ENCODE measurements at places on chromosomes 1 and 21. TPM values are rescaled to one million over a fixed set of nuclear protein-coding genes. Genes with fewer than 3 reads are reported as not detected.

Gene HOOK1
- not detected for total RNA-seq

Gene NES
- 119 TPM for total RNA-seq

Gene LPAR3
- total RNA-seq: 0.47 TPM

Gene OR14K1
- total RNA-seq: not detected

Gene OR2T35
- not detected for total RNA-seq

Gene SLFNL1
- total RNA-seq: not detected

Gene MFN2
- total RNA-seq: 106 TPM

Gene SH3GLB1
- total RNA-seq: 97.8 TPM

DNA sequence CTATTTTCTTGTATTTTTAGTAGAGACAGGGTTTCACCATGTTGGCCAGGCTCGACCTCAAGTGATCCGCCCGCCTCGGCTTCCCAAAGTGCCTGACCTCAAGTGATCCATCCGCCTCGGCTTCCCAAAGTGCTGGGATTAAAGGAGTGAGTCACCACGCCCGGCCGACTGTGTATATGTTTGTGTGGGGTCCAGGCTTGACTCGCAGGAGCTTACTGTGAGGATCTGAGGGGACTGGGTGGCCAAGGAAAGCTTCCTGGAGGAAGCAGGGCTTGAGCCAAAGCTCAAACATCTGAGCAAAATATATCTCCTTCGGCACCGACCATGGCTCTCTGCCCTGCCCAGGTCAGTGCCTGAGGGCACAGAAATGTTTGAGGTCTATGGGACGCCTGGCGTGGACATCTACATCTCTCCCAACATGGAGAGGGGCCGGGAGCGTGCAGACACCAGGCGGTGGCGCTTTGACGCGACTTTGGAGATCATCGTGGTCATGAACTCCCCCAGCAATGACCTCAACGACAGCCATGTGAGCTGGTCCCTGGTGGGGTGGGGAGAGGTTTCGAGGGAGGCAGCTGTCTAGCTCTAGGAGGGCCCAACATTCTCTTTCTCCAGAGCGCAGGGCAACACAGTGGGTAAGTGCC lies 10.5 kb downstream of the PADI3 start:
- peaks cover 12% of the 10 kb centered on the region for H3K27me3 ChIP-seq
- peak overlapping the region; percentile 8 for H3K4me3 ChIP-seq
- peak; percentile 30 for DNase-seq
- peaks cover 24% of the 10 kb centered on the region for H3K4me1 ChIP-seq

DNA sequence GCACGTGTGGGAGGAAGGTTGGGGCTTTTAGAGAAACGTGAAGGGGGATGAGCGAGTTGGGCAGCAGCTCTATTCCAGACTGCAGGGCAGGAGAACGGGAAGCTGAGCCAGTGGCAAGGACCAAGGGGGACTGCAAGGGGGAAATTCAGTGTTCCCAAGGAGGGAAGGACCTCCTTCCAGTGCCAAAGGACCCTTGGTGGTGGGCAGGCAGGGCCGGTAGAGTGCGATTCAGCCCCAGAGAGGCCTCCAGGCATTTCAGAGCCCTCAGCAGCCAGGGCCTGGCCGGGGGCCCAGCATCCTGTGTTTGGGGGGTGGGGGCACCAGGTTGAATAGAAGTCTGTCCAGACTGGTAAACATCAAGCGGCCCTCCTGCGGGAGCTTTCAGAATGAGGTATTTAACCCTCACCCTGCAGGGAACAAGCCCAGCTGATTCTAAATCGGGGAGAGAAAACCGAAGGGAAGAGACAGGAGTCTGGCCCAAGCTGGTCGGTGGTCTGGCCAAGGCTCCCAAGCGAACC lies 2.3 kb downstream of the COL9A2 start:
- H3K27me3 ChIP-seq: peaks cover 31% of the 10 kb centered on the region
- no peaks in the 10 kb centered on the region for H3K36me3 ChIP-seq
- peaks cover 27% of the 10 kb centered on the region for H3K4me1 ChIP-seq
- no peak overlapping the region for H3K27ac ChIP-seq
- no peak for DNase-seq

- no peak overlapping the region for H3K4me3 ChIP-seq
- no peak for DNase-seq
- H3K4me1 ChIP-seq: peaks cover 10% of the 10 kb centered on the region
- H3K27ac ChIP-seq: no peak overlapping the region
- H3K27me3 ChIP-seq: peaks cover 17% of the 10 kb centered on the region
- H3K36me3 ChIP-seq: no peaks in the 10 kb centered on the region
Measured at GRCh38 chr1:52582116-52582696, 20.0 kb upstream of the GPX7 start.

GRCh38 chr21:33198346-33199099 lies 31.2 kb upstream of the IFNAR2 start:
- H3K27ac ChIP-seq: no peak overlapping the region
- H3K36me3 ChIP-seq: no peaks in the 10 kb centered on the region
- H3K4me1 ChIP-seq: peaks cover 25% of the 10 kb centered on the region
- no peak for DNase-seq
- peaks cover 17% of the 10 kb centered on the region for H3K27me3 ChIP-seq
- H3K4me3 ChIP-seq: no peak overlapping the region

GRCh38 chr21:39317134-39318090 lies 4.0 kb upstream of the BRWD1 start:
- peaks cover 54% of the 10 kb centered on the region for H3K4me1 ChIP-seq
- H3K27ac ChIP-seq: no peak overlapping the region
- H3K4me3 ChIP-seq: no peak overlapping the region
- DNase-seq: no peak

DNA sequence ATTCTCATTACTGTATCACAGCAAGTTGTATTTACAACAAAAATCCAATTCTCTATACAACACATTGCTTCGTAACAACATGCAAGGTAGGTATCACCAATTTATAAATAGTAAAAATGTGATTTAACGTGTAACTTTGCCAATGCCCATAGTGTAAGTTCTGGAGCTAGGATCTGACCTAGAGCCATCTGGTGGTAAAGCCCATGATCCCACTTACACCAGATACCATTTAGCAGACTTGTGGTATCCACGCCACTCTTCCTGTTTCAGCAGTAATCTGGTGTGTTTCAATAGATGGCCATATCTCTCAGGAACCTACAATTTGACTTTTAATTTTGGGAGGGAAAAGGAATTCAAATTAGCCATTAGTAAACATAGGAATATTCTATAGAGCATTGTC lies 10.2 kb downstream of the SETSIP start:
- H3K36me3 ChIP-seq: no peaks in the 10 kb centered on the region
- H3K27ac ChIP-seq: no peak overlapping the region
- peaks cover 4% of the 10 kb centered on the region for H3K27me3 ChIP-seq
- no peaks in the 10 kb centered on the region for H3K4me1 ChIP-seq
- no peak overlapping the region for H3K4me3 ChIP-seq
- DNase-seq: no peak

GRCh38 chr1:50329332-50329932 lies 93.8 kb downstream of the DMRTA2 start:
- DNase-seq: no peak
- no peaks in the 10 kb centered on the region for H3K36me3 ChIP-seq
- no peaks in the 10 kb centered on the region for H3K4me1 ChIP-seq
- no peak overlapping the region for H3K4me3 ChIP-seq
- no peak overlapping the region for H3K27ac ChIP-seq

DNA sequence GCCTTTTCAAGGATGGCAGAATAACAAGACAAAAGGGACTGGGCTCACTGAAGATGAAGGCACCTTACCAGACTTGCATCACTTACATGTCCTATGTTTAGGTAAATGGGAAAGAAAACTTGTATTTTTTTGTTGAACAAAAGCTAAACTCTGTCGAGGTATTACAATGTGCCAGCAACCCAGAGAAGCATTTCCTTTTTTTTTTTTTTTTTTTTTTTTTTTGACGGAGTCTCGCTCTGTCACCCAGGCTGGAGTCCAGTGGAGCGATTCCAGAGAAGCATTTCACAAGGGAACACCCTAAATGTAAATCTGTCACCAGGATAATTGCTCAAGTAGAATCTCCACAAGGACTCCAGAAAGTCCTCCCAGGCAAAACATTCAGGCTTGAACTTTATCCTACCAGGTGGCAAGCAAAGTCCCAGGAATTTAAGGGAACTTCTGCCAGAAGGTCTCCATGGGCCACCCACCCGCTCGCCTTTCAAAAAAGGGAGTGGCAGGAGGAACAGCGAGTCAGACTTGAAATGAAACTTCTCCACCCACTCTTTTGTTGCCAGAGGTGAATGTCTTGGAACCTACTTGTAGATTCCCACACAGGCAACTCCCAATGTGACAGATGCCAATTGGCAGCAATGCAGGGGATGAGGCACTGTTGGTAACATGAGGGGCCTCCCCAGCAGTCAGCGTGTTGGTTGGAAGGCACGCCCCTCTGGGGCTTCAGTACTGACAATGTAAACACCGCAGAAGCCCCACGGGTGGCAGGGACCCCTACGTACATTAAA lies 125.0 kb downstream of the TIAM1 start:
- no peaks in the 10 kb centered on the region for H3K36me3 ChIP-seq
- no peaks in the 10 kb centered on the region for H3K27me3 ChIP-seq
- DNase-seq: no peak
- H3K4me3 ChIP-seq: no peak overlapping the region
- no peaks in the 10 kb centered on the region for H3K4me1 ChIP-seq
- H3K27ac ChIP-seq: no peak overlapping the region

DNA sequence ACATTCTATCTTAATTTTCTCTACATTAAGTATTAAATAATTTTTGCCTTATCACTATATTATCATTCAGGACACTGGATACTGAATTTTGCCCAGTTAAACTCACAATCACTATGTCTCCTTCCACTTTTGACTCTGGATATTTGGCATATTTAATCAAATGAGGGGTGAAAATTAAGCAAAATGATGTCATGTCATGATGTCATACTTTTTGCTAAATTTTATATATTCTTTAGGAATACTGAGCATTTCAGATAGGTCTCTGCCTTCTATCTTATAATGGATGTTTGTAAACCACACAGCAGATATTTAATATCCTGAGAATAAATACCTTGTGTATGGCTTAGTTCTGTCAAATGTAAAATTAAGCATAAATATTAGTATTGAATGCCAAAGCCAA lies 79.5 kb upstream of the HIVEP3 start:
- peaks cover 17% of the 10 kb centered on the region for H3K4me1 ChIP-seq
- H3K36me3 ChIP-seq: peaks cover 8% of the 10 kb centered on the region
- H3K4me3 ChIP-seq: no peak overlapping the region
- no peaks in the 10 kb centered on the region for H3K27me3 ChIP-seq
- H3K27ac ChIP-seq: no peak overlapping the region
- no peak for DNase-seq

DNA sequence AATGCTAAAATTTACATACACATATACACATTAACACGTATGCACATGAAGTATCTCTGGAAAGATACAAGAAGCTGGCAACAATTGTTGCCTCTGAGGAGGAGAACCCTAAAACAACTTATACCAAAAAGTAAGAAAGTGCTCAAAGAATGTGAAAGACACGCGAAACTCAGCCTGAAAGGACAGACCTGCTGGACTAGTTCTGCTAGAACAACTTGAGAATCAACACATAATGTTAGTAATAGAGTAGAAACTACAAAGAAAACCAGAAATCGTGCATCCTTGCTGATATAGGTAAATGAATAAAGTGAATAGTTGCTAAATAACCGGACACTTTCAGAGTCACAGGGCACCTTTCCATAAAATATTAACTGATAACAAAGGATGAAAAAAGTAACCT lies 242.5 kb downstream of the RERE start:
- DNase-seq: no peak
- H3K27me3 ChIP-seq: no peaks in the 10 kb centered on the region
- no peak overlapping the region for H3K27ac ChIP-seq
- no peaks in the 10 kb centered on the region for H3K36me3 ChIP-seq
- H3K4me3 ChIP-seq: no peak overlapping the region

- H3K36me3 ChIP-seq: peaks cover 29% of the 10 kb centered on the region
- DNase-seq: no peak
- H3K4me1 ChIP-seq: peaks cover 39% of the 10 kb centered on the region
- H3K27ac ChIP-seq: 0 out of 2 replicates have a peak overlapping the region, but pooled peaks have one; percentile 45
Measured at GRCh38 chr21:45286671-45287437, 841 bp downstream of the POFUT2 start.

- peaks cover 10% of the 10 kb centered on the region for H3K36me3 ChIP-seq
- H3K27ac ChIP-seq: no peak overlapping the region
- no peak for DNase-seq
- peaks cover 29% of the 10 kb centered on the region for H3K4me1 ChIP-seq
Measured at GRCh38 chr21:28704746-28705145, 287.9 kb downstream of the LTN1 start.

- H3K4me1 ChIP-seq: peaks cover 56% of the 10 kb centered on the region
- H3K36me3 ChIP-seq: no peaks in the 10 kb centered on the region
- no peak overlapping the region for H3K27ac ChIP-seq
- peak; percentile 15 for DNase-seq
- peaks cover 10% of the 10 kb centered on the region for H3K27me3 ChIP-seq
Measured at GRCh38 chr1:167659450-167659849, 29.4 kb downstream of the RCSD1 start.

GRCh38 chr1:42950116-42950481 lies 8.6 kb downstream of the SLC2A1 start:
- H3K27ac ChIP-seq: peak overlapping the region; percentile 97
- H3K36me3 ChIP-seq: peaks cover 42% of the 10 kb centered on the region
- peaks cover 2% of the 10 kb centered on the region for H3K27me3 ChIP-seq
- peak overlapping the region; percentile 80 for H3K4me3 ChIP-seq

DNA sequence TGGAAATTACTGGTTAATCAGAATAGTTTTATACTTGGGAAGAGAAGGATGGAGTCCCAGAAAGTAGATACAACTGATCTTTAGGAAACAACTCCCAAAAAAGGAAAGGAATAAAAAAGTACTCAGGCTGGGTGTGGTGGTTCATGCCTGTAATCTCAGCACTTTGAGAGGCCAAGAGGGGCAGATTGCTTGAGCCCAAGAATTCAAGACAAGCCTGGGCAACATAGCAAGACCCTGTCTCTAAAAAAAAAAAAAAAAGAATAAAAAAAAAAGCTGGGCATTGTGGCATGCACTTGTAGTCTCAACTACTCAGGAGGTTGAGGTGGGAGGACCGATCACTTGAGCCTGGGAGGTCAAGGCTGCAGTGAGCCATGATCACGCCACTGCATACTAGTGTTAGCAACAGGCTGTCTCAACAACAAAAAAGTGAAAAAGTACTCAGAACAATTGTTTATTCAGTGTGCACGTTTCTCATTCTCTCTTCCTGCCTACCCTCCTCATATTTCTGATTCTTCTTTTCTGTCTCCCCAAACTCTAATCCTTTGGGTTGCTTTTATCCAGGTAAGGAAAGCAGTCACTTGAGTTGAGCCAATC lies 2.2 kb upstream of the DHCR24 start:
- H3K27me3 ChIP-seq: peaks cover 3% of the 10 kb centered on the region
- H3K27ac ChIP-seq: no peak overlapping the region
- H3K36me3 ChIP-seq: no peaks in the 10 kb centered on the region
- H3K4me1 ChIP-seq: peaks cover 39% of the 10 kb centered on the region
- H3K4me3 ChIP-seq: no peak overlapping the region

GRCh38 chr1:163275222-163275621 lies 46.5 kb upstream of the NUF2 start:
- H3K27ac ChIP-seq: no peak overlapping the region
- no peaks in the 10 kb centered on the region for H3K27me3 ChIP-seq
- no peak for DNase-seq
- H3K36me3 ChIP-seq: peaks cover 32% of the 10 kb centered on the region
- peaks cover 38% of the 10 kb centered on the region for H3K4me1 ChIP-seq

DNA sequence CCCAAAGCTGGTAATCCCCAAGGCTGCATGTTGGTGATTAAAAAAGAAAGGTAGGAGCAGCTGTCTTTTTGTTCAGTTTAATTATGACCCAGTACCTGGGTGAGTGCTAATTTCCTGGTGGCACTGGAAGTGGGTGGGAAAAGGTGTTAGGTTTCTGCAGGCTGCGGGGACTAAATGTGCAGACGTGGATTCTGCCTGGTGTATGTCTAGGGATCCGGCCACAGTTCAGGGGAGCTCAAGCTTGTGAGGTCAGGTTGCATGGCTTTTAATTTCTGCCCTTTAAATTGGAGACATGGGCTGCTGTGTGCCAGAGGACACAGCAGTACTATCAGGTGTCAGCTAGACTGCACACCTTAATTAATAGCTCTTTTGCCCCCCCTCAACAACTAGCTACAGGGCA lies 20.3 kb upstream of the TBX19 start:
- peak overlapping the region; percentile 21 for H3K27ac ChIP-seq
- no peak for DNase-seq
- no peak overlapping the region for H3K4me3 ChIP-seq
- no peaks in the 10 kb centered on the region for H3K27me3 ChIP-seq
- peaks cover 35% of the 10 kb centered on the region for H3K36me3 ChIP-seq
- H3K4me1 ChIP-seq: peaks cover 30% of the 10 kb centered on the region
